ENCODE measurements at places on chromosomes 5 and 9. TPM values are rescaled to one million over a fixed set of nuclear protein-coding genes. Genes with fewer than 3 reads are reported as not detected.

DNA sequence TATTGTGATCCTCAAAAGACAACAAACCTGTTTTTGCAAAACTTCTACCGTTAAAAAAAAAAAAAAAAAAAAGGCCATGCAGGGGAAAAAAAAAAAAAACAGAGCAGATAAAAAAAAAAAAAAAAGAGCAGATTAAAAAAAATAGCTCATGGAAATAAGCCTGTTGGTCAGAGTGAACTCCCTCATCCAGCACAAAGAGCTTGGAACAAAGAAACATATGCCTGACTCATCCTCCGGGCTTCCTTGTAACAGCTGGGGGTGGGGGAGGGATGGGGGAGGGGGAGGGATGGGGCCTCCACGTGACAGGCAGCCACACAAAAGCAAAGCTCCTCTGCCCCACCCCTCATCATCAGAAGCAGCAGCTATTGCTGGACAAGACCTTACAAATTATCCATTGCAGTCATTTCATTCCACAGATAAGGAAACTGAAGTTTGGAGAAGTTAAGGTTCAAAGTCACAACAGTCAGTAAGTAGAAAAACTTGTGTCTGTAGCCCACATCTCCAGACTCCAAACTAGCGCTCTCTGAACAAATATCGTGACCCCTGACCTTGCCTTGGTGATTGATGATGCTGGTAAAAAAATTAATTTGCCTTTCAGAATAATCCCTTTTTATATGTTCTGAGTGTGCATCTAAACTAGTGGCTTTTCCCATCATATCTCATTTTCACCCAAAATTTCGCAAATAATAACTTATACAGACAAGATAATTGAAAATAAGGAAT, 38.9 kb downstream of the SLC35D2 start:
- no peak overlapping the region for H3K27ac ChIP-seq
- H3K27me3 ChIP-seq = peaks cover 2% of the 10 kb centered on the region
- no peaks in the 10 kb centered on the region for H3K36me3 ChIP-seq
- no peak for DNase-seq

GRCh38 chr5:39231705-39232525, 12.6 kb upstream of the FYB1 start:
- peaks cover 10% of the 10 kb centered on the region for H3K4me1 ChIP-seq
- peak; percentile 62 for DNase-seq
- H3K27ac ChIP-seq = peak overlapping the region; percentile 88
- H3K36me3 ChIP-seq = no peaks in the 10 kb centered on the region

- DNase-seq = no peak
- H3K27me3 ChIP-seq = no peaks in the 10 kb centered on the region
- peaks cover 2% of the 10 kb centered on the region for H3K4me1 ChIP-seq
- no peak overlapping the region for H3K4me3 ChIP-seq
- H3K36me3 ChIP-seq = no peaks in the 10 kb centered on the region
- H3K27ac ChIP-seq = no peak overlapping the region
Measured at GRCh38 chr9:108860354-108860753, 1.7 kb upstream of the ACTL7A start.

DNA sequence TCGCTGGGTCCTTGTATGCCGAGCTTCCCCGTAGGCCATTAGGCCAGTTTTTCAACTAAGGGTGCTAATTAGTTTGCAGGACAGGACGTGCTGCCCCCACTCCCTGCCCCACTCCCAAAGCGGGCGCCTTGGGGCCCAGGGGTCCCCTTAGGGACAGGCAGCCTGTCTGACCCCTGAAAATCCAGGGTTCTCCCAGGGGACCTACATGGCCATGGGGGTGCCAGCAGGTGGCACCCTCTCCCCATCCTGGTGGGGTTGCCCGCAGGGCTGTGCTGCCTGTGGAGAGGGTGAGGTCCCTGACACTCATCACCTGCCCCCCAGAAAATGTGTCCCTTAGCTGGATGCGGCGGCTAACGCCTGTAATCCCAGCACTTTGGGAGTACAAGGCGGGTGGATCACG, 8.5 kb upstream of the CCDC187 start:
- no peak overlapping the region for H3K27ac ChIP-seq
- no peak overlapping the region for H3K4me3 ChIP-seq
- H3K4me1 ChIP-seq = no peaks in the 10 kb centered on the region
- DNase-seq = peak; percentile 80
- no peaks in the 10 kb centered on the region for H3K27me3 ChIP-seq

GRCh38 chr5:129377504-129377903, 82.6 kb upstream of the ADAMTS19 start:
- no peak overlapping the region for H3K27ac ChIP-seq
- H3K36me3 ChIP-seq = no peaks in the 10 kb centered on the region
- H3K4me1 ChIP-seq = no peaks in the 10 kb centered on the region
- DNase-seq = no peak

OR1J2 gene
- total RNA-seq = not detected

GPR21 gene
- 1.0 TPM for total RNA-seq
